Coronary artery (tissue), 2 donors: ENCODE measurements at places on chromosomes 4 and X.

GRCh38 chr4:187840814-187841213 is 154.8 kb upstream of the ZFP42 start:
- DNase-seq, result no peak

GRCh38 chr4:162401021-162401420 is 237.2 kb upstream of the FSTL5 start:
- DNase-seq, result no peak

DNA sequence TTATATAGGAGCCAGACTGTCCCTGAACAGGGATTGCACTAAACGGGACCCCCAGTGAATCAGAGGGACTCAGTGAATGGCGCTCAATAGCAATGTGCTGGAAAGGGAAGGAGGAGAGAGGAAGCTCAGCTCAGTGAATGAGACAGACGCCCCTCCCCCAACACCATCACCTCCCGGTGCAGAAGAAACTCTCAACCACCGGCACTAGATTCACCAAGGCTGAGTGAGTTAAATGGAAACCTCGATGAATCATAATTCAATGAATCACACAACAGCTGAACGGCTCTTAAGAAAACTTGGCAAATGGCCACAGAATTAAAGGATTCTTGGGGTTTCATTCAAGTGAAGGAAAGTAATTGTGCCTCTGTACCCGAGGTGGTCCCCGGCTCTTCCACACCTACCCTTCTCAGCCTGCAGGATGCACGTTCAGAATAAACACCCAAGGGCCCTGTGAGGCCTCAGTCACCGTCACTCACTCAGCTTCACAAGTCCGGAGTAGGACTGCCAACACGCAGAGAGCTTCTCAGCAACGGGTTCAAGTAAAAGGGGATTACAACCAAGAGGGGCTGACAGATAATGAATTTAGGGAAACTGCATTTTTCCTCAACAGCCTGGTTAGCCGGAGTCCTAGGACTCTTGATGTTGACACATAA is 29.3 kb downstream of the CRMP1 start:
- DNase-seq, result no peak

GRCh38 chr4:150722908-150723362 is 141.0 kb downstream of the MAB21L2 start:
- peak; percentile 93 for DNase-seq

DNA sequence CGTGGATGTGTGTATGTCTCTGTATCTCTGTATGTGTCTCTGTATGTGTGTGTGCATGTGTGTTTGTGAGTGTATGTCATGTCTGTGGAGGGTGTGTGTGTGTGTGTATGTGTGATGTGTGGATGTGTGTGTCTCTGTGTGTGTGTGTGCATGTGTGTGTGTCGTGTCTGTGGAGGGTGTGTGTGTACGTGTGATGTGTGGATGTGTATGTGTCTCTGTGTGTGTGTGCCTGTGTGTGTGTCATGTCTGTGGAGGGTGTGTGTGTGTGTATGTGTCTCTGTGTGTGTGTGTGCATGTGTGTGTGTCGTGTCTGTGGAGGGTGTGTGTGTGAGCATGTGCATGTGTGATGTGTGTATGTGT is 51.6 kb upstream of the ADRA2C start:
- no peak for DNase-seq

DNA sequence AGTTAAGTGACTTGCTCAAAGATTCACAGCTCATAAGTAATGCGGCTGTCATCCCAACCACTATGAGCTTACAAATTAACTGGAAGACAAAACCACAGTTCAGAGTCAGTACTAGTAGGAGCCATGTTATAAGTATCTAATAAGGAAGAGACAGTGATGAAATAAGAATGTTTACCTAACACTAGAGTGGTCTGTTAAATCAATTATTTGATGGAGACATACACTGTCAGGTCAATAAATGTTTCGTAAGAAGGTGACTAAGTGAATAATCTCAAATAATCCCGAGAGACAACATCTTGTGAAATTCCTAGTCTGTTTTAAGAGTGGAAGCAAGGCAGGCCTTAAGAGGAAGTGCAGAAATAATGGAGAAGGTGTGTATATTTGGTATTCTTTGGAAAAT is 25.8 kb upstream of the AMELX start:
- DNase-seq, result no peak

GRCh38 chr4:173448103-173448502 is 49.2 kb upstream of the SCRG1 start:
- DNase-seq, result no peak

GRCh38 chr4:74353858-74354257 is 11.1 kb upstream of the EREG start:
- no peak for DNase-seq

DNA sequence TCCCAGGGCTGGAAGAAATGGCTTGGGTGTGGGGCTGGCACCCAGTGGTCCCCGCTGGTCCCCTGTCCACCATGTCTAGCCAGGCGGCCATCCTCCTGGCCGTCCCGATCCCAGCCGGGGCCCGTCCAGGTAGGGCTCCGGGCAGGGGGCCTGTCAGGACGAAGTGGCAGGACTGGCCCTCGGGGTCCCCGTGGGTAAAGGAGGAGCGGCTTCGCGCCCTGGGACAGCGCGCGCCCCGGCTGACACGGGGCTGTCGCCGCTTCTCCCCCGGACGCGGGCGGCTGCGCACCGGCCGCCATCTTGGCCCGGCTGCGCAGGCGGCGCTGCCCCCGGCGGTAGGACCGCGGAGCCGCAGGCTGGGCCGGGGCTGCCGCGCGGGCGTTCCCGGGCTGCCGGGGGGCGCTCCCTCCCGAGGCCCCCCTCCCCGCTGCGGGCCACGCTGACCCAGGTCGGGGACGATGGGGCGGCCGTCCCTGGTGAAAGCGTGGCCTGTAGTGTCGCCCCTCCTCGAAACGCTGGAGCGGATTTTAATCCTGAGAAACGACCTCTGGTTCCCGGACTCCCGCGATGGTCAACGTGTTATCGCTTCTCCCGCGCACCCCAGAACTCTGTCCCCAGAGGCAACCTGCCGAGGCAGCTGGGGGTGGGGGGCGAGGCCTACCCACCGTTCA is 60.4 kb upstream of the BCOR start:
- DNase-seq, result no peak

DNA sequence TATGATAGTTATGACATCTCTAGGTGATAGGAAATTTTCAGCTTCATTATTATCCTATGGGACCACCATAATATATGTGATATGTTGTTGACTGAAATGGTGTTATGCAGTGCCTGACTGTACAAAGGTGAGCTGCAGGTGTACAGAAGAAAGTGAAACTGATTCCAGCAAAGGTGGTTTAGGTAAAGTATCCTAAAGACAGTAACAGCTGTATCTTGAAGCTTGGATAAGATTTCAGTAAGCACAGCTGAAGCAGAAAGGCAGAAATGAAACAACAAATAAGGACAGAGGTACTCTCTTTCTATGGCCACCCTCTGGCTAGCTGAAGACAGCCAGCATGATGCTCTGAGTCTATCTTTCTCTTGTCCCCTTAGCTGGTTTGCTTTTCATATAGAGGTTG is 30.0 kb upstream of the PGK1 start:
- no peak for DNase-seq

DNA sequence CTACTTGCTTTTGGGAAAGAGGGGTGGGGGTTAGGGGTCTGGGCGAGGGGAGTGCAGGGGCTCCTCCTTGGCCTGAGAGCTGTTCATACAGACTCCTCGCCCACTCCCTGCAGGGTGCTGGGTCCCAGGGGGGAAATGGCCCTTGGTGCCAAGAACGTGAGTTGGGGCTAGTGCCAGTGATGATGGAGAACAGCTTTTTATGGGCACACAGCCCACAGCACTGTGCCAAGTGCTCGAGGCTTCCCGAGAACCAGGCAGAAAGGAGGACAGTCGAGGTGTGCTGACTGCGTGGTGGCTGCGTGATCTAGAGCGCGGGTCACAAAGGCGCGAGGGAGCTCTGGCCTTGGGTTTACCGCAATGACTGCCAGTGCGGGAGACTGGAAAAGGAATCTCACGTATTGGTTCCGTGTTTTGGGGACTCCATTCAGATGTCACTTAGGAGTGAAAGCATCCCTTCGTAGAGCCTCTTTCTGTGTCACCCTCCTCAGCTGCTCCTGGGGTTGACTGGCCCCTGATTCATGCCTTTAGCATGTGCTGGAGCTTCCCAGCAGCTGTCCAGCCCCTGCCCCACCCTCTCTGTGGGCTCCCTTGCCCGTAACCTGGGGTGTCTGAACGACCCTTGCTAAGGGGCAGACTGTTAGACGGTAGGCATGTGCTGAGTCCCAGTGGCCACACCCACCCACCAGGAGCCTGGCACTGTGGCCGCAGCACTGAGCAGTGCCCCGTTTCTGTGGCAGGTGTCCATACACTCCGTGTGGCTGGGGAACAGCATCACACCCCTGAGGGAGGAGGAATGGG is 20.9 kb upstream of the MSANTD1 start:
- no peak for DNase-seq

GRCh38 chr4:81353861-81354260 is 117.8 kb downstream of the RASGEF1B start:
- DNase-seq, result no peak

DNA sequence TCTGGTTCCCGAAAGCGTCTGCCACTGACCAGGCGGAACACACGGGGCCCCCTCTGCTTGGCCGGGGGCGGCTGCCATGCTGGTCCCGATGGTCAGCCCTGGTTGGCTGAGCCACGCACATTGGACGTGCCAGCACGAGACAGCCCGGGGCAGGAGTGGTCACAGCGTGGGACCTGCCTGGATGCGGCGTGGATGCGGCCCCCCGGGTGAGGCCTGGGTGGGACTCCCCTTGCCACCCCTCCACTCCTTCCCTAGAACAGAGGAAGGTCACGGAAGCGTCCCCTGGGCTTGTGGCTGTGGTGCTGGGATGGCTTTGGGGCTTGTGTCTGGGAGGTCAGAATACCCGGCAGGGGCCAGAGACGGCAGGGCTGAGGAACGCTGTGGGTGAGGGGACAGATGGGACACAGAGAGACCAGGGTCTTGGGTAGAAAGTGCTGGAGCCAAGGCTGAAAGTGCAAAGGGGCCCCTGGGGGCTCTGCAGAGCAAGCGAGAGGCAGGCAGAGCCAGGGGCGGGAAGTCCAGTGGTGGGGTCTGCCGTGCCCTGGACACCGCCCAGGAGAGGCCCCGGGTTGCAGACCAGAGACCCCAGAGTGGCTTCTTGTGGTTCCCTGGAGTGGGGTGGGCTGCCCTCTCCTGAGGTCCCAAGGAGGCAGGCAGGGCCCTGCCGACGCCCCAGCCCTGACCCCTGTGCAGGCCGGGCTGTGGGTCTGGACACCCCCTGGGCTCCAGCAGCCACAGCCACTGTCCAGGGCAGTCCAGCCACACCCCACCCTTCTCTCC is 8.6 kb upstream of the CPLX1 start:
- DNase-seq, result no peak

- DNase-seq, result no peak
Measured at GRCh38 chr4:100954046-100954445, 393.3 kb downstream of the PPP3CA start.

- no peak for DNase-seq
Measured at GRCh38 chr4:8007581-8007980, 67.9 kb upstream of the AFAP1 start.

GRCh38 chr4:129143359-129143758 is 47.4 kb downstream of the C4orf33 start:
- no peak for DNase-seq

DNA sequence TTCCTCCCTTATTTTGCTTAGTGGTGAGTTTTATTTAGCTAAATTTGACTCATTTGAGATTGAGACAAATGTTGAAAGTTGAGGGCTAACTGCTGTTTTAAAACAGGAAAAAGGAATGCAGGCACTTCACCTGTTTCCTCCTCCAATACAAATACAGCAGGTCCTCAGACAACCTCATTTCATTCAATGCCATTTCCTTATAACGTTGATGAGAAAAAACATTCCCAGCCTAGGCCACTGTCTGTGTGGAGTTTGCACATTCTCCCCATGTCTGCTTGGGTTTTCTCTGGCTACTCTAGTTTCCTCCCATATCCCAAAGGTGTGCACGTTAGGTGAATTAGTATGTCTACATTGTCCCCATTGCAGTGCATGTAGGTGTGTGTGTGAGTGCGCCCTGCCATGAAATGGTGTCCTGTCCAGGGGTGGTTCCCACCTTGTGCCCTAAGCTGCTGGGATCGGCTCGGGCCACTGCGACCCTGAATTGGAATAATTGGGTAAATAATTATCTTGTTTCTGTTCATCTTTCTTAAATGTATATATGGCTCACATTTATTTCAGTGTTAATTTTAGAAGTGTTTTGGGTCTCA is 21.9 kb downstream of the SMAD1 start:
- no peak for DNase-seq
